ENCODE measurements at places on chromosomes 2 and 18. TPM values are rescaled to one million over a fixed set of nuclear protein-coding genes. Genes with fewer than 3 reads are reported as not detected.

DNA sequence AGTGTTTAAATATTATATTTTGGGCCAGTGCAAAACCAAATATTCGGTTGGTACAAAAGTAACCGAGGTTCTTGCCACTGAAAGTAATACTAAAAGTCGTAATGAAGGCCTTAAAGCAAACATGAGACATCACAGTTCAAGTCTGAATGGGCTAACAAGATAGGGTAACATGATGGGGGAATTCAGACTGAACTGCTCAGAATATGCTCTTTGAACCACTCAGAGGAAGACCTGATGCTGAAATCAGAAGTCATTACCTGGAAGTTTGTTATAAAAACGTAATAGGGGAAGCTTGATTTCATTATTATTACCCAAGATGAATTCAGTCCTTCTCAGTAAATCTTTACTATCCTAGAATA lies 26.6 kb downstream of the CDKL4 start:
- DNase-seq = no peak

- no peak for DNase-seq
Measured at GRCh38 chr2:17515652-17516051, 2.6 kb downstream of the RAD51AP2 start.

- DNase-seq = no peak
Measured at GRCh38 chr2:73640946-73641766, 1.1 kb downstream of the NAT8 start.

DNA sequence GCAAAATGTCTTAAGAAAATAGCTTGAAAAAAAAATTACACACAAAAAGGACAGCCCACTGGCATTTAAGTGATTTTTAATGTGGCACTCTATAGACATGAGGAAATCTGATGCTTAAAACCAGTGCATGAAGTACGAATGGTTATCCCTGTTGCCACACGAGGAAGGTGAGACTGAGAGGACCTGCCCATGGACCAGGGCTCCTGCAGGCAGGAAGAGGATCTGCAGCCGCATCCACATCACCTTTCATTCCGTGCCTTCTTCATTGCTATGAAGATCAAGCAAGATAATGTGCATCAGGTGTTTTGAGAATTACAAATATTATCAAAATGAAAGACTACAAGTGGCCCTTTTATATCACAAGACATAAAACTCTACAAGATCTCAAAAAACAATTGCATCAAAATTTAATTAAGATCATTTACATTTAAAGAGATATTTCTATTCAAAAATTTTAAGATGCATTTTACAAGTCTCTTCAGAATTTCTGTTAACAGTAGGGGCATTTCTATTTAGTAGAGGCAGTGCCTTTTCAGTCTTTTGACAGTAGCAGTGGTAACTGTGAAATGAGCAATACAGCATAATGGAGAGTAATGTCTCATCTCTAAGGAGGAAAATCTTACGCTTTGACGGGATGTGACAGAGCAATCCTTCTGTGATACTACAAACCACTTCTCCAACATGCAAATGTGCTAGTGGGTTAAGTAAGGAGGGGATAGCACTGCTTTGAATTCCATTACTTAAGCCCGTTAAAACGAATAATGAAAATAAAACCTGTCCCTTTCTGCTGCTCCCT lies 83.4 kb downstream of the SLC5A7 start:
- no peak for DNase-seq

- DNase-seq = no peak
Measured at GRCh38 chr2:135931776-135932443, 53.5 kb downstream of the DARS1 start.

DNA sequence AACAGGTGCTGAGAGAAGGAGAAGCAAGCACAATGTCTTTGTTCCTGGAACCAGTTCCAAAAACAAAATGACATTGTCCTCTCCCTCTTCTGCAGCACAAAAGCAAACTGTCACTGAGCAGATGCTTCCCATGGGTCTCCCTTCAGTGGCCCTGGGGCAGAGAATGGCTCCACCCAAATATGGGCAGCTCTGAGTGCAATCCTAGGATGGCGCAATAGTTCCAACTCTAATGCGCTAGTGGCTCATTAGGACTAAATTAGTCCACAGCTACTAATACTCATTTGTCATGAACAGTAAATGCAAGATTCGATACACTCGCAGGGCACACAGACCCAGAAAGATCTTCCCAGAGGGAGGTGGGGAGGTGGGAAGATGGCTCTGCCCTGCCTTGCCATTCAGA lies 205.2 kb upstream of the CHAC2 start:
- no peak for DNase-seq

GRCh38 chr18:73407506-73407905 lies 539.7 kb upstream of the NETO1 start:
- DNase-seq = no peak

- DNase-seq = no peak
Measured at GRCh38 chr2:173290518-173290917, 64.2 kb upstream of the CDCA7 start.

DTNA gene
- polyA plus RNA-seq = 18.3 TPM
